ENCODE measurements at places on chromosomes 11 and 22.

GRCh38 chr22:24153353-24153752, 27.9 kb upstream of the SUSD2 start:
- no peak for DNase-seq

- no peak for DNase-seq
Measured at GRCh38 chr22:44256556-44257485, 55.9 kb downstream of the SHISAL1 start.

GRCh38 chr22:24049211-24049610, 38.1 kb downstream of the CABIN1 start:
- DNase-seq = no peak

- no peak for DNase-seq
Measured at GRCh38 chr11:19168090-19168489, 33.7 kb downstream of the CSRP3 start.

DNA sequence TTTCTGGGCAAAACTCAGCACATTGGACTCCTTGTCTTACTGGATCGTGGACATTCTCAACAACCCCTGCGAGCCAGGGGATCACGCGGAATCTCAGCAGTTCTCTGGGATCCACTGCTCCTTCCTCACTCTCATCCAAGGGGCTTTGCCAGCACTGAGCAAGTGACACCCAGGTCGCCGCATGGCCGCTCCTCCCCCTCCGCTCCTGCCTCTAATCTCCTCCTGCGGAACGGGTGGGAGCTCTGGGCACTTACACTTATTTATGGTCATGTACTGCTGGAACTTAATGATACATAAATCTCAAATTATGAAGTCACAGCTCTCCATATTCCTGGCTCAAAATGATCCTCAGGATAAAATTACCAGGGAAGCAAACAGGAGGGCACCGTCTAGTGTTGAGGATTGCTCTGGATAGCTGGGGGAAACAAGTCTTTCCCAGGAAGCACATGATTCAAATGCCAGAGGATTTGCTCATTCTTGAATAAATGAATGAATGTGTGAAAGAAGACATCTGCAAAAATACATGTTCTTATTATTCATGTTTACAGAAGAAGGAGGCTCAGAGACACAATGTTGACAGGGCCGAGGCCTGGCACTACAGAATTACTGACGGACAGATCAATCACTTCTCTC, 1077.3 kb downstream of the TBC1D22A start:
- DNase-seq = no peak

GRCh38 chr11:118914178-118914918, 11.4 kb downstream of the BCL9L start:
- no peak for DNase-seq

GRCh38 chr11:80650966-80651365, 1210.1 kb upstream of the TENM4 start:
- no peak for DNase-seq

DNA sequence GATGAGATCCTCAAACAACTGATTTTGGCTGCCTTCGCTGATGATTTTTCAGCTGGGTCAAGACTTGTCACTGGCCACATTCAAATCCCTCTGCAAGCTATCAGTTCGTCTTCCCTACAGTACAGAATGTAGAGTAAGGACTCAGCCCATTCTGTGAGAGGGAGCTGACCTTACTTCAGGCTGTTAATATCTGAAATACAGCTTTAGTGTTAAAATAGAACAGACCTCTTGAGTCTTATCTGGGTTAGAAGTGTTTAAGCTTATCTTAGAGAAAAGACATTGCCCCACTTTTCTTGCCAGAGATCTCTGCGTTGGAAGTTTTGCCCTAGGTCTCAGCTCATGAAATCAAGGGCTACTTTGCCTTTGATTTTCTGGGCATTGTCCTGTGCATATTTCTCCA, 383.4 kb upstream of the LARGE1 start:
- DNase-seq = no peak

- no peak for DNase-seq
Measured at GRCh38 chr11:75800136-75800675, 14.8 kb upstream of the UVRAG start.

GRCh38 chr22:39289533-39289932, 29.9 kb downstream of the RPL3 start:
- DNase-seq = no peak

GRCh38 chr11:121670805-121671282, 218.1 kb upstream of the SORL1-AS1 start:
- no peak for DNase-seq

GRCh38 chr11:100445231-100445735, 241.8 kb upstream of the ARHGAP42 start:
- DNase-seq = no peak

DNA sequence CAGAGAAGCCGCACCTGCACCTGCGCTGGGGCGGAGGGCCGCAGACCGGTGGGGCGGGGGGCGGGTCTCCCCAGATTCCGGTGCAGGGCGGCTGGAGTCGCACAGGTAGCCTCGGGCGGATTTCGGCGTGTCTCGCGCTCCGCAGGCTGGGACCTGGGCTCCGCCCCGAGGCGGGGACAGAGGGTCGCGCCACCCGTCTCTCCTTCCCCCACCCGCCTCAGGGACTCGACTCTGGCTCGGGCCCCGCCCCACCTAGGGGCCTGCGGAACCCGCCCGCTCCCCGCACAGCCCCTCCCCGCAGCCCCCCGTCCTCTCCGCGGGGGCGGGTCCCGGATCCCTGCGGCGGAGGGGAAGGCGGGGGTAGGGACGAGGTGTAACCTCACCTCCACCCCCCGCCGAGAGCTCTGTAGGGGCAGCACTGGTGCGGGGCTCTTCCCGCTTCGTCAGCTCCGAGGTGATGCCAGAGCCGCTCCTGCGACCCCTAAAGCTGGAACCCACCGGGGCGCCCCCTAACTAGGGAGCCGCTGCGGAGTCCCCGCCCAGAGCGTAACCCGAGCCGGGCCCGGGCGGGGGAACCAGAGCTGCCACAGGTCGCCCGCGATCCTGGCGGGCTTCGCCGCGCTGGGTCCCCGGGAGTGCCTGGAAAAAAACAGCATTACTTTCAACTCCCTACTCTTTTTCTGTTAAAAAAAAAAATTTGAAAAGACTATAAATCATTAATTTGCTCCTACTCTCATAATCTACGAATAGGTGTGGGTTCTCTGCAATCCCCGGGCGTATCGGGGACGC, at the start of gene SLC29A2:
Gene SLC29A2, minus strand, starts transcription at position 134 of the 789 bp plus-strand sequence. CDS start 169 bp downstream, outside the sequence.
- DNase-seq = peak; percentile 71

- no peak for DNase-seq
Measured at GRCh38 chr11:113247221-113247620, 67.2 kb upstream of the TTC12 start.

DNA sequence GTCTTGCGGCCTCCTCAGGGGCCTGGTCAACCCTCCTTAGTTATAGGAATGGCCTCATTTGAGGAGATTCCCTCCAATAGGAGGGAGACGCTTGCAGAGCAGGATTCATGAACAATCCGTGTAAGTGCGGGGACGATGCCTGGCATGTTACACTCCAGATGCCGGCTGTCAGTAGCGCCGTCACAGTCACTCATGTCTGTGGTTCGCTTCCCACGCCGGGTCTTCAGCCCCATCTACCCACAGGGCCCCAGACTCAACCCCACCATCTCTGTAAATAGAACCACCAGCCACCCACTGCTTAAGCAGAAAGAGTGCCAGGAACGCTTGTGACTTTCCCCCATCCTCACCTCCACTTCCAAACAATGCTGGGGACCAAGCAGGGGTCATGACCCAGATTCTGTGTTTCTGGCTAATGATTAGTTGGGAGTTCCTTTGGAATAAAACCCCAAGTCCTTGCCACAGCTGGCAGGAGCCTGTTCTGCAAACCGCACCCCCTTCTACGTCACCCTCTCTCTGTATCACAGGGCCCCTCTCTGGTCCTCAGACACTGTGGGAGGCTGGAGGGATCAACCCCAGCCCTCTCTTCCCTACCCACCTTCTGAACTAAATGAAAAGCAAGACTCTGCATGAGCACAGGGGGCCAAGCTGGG, 38.8 kb upstream of the TOLLIP start:
- DNase-seq = no peak

DNA sequence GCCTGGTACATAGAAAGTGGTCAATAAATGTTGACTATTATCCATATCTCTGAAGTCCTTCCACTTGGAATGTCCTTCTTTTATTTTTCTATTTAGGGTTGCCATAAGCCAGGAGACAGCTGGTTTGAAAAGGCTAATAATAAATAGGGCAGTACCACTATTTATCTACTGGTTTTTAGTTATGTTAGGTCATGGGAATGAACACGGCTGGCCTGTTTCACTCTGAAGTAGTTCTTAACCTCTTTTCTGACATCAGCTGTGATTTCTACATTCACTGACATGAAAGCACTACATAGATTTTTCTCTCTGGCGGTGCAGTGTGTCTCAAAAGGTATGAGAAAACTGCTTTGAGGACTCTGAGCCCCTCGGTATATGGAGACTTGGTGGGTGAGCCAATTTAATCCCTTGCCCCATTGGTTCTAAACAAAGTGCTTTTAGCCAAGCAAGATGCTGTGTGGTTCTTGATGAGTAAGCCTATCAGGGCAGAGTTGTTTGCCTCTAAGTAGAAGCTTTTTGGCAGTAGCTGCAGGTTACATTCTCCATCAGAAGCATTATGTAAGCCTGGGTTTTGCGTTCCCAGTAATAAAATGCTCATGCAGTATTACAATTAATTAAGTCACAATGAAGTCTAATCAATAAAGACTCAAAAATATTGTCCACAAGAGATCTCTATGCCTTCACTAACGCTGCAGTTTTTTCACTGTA, 48.7 kb upstream of the APOA1 start:
- no peak for DNase-seq

DNA sequence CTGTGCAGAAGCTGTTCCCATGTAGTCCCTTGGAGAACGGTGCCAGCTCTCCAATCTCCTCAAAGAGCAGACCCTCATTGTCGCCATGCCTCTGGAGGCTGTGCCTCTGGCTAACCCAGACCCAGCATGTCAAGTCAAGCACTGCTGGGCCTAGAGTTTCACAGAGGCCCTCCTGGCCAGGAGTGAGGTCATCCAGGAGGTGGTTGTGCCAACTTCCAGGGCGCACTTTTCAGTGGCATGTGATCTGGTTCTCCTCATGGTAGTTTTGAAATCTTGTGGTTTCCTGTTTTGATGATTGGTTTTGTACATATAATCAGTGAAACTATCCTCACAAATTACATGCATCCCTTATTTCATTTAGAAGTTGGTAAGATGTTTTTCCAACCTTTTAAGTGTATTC, 78.9 kb downstream of the PPFIBP2 start:
- DNase-seq = no peak

- DNase-seq = no peak
Measured at GRCh38 chr11:78226684-78227680, 38.3 kb downstream of the USP35 start.

DNA sequence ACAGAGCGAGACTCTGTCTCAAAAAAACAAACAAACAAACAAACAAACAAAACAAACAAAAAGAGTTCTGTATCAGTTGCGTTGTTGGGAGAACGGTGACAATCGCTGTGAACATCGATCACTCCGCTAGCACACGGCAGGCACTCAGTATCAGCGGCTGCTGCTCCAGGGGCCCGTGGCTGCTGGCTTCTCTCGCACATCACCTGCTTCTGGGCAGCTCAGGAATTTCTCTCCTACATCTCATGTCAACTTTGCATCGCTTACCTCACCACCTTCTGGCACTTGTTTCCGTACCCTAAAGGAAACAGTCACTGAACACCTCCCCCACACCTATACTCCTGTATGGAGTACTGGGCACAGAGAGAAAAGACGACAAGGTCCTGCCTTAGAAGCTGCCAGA, 70.3 kb upstream of the WNT7B start:
- DNase-seq = no peak

GRCh38 chr22:46163557-46163888, 13.2 kb downstream of the PPARA start:
- DNase-seq = no peak

DNA sequence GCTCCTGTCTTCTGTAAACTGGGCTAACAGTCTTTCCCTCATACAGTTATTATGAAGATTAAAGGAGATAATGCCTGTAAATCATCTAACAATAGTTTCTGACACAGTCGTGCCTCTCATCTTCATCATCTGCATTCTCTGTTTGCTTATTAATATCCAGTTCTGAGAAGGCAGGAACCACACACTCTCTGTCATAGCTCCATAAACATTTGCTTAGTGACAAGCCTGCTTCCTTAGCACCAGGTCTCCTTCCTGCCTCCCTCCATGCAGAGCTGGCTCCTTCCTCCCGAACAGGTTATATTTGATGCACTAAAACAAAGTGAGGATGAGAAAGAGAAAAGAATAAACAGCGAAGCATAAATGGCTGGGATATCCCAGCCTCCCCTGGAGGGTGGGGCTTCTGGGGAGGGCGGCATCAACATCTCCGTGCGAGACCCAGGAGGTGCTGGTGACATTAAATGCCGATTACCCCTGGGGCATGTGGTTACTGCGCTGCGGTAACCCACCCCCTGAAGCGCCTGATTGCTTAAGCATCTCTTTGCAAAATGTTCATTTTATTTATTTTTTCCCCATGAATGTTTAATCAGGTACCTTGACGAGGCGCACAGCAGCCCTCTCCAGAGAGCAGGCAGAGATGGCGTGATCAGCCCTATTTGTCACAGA, 404.9 kb downstream of the NXPE2 start:
- DNase-seq = no peak

DNA sequence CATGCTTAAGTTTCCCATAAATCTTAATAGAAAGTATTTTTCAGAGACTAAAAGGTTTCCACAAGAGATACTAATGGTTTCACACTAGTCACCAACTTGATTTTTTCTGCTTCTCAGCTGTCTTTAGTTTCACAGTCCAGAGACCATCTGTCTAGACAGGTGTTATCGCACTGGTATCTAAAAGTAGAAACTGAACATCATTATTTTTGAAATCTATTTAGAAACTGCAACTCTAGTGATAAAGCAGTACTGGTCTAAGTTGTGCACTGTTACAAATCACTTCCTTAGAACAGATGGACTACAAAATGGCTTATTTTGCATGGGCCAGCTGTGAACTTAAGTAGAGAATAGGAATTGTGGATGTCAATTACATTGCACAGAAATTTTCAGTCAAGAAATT, 78.0 kb downstream of the CNTN5 start:
- DNase-seq = no peak

GRCh38 chr11:120658071-120658423, 146.5 kb downstream of the GRIK4 start:
- DNase-seq = no peak

DNA sequence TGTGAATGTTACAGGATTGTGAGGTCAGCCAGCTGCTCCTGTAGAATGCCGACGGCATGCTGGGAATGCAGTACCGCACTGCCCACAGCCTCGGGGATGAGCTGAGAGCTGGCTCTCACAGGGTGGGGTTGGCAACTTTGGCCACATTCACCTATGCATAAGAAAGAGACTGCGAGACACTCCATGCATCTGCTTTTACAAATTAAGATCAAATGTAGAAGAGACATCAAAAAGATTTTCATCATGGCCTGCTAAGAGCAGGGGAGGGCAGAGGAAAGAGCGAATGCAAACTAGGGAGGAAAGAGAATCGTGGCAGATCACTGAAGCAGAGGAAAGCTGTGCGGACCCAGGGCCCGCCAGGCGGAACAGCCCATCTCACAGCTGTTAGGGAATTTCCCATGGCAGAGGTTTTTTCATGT, 49.8 kb upstream of the SPATA19 start:
- DNase-seq = no peak

- DNase-seq = no peak
Measured at GRCh38 chr11:130431801-130432200, 3.4 kb upstream of the ADAMTS8 start.

- no peak for DNase-seq
Measured at GRCh38 chr11:2826679-2827056, 58.9 kb downstream of the CDKN1C start.

GRCh38 chr22:40463017-40463631, 92.7 kb downstream of the SGSM3 start:
- DNase-seq = no peak

Data from activated naive CD8-positive, alpha-beta T cell treated with anti-CD3 and anti-CD28 coated beads, Interleukin-2, amount 50 U/mL, for 16 hours (primary cell).